ENCODE measurements at places on chromosomes 12 and 14.

DNA sequence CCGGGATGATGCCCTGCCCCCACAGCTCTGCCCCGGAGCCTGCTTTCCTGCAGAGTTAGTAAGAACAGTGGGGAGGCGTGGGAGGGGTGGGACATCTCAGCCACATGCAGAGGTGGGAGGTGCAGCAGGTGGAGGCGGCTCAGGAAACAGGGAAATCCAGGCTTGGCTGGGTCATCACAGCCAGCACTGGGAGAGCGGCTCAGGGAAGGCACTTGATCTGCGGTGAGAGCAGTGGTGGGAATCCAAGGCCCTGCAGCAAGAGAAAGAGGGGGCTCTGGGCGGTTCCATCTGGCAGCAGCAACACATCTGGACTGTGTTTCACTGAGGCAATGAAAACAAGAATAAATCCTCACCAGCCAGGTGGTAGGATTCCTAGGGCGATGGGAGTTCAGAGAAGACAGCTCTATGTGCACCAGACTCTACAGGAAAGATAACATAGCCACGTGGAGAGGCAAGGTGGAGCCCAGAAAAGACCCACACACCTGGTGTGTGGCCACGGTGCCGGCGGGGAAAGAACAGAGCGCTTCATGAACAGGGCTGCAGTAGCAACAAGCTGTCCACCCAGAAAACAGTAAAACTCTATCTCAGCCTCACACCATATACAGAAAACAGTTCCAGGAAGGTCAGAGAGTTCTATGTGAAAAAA, 57.6 kb downstream of the CCDC85C start:
- DNase-seq = no peak

GRCh38 chr14:27091973-27092372, 494.1 kb upstream of the NOVA1 start:
- DNase-seq = no peak

DNA sequence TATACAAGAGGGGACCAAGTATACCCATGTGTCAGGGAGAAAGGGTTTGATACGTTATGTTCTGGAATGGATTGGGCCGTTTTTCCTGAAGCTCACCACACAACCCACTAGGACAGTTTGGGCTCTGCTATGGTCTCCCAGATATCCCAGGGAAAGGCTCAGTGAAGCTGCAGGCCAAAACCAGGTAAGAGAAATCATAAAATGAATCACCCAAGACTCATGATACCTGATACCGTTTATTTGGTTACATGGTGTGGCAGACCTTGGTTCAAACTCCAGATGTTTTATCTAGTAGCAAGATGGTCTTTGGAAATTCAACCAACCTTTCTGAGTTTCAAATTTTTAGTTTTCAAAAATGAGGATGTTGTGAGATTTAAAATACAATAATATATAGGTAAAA, 177.6 kb downstream of the C12orf75 start:
- DNase-seq = no peak

- no peak for DNase-seq
Measured at GRCh38 chr12:113246478-113247122, 25.3 kb downstream of the TPCN1 start.

DNA sequence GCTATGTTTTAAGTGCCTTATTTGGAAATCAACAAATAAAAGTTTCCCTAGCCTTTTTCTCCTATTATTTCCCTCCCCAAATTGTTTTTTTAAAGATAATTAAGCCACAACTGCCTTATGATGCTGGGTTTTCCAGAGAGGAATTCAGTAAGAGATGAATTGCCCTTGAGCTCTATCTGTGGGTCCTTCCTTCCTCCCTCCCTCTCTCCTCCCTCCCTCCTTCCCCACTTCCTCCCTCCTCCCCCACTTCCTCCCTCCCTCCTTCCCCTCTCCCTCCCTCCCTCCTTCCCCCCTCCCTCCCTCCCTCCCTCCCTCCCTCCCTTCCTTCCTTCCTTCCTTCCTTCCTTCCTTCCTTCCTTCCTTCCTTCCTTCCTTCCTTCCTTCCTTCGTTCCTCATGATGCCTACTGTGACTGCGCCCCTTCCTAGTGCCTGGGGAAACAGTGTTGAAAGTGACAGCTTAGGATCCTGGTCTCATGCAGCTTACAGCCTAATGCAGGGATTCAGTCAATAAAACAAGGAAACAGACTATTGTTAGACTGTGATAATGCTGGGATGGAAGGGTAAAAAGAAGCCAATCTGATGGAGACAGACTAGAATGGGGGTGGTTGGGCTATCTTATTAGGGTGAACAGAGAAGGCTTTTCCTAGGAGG, 1417.1 kb downstream of the AACS start:
- no peak for DNase-seq

GRCh38 chr12:75260316-75260715, 50.7 kb upstream of the KCNC2 start:
- DNase-seq = no peak

DNA sequence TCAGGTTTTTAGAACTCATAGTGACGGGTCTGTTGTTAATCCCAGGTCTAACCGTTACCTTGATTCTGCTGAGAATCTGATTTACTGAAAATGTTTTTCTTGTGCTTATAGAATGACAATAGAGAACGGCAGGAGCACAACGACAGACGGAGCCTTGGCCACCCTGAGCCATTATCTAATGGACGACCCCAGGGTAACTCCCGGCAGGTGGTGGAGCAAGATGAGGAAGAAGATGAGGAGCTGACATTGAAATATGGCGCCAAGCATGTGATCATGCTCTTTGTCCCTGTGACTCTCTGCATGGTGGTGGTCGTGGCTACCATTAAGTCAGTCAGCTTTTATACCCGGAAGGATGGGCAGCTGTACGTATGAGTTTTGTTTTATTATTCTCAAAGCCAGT, 34.4 kb downstream of the PSEN1 start:
- no peak for DNase-seq

GRCh38 chr12:103100257-103100831, 142.9 kb downstream of the ASCL1 start:
- peak; percentile 48 for DNase-seq

DNA sequence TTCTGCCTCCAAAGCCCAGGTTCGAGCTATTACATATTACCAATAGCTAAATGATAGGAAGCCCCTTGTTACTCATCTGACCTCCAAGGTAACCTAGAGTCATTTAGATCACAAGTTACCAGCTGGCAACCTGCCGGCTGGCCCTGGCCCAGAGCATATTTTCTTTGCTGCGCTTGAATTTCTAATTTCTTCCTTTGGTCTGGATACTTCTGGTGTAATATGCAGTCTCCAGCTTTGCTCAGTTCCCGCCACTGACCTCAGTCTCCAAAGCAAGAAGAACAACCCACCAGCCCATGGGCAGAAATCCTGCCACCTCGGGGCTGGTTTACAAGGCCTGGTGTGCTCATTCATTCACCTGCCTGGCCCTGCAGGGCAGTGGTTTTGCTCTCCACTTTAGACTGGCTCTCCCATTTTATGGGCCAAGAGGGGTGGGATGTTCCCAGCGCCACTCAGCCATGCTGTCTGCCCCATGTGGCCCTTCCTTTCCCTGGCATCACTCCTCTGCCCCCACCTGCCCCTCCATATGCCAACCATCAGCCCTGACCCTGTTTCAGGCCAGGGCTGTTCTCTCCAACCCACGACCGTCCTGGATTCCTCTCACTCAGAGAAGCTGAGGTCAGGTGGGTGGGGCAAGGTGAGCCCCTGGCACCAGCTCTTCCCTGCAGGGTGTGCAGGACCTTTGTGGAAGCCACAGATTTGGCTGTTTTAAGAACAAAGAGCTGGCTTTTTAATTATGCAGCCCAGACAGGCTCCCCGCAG, 76.0 kb downstream of the PRIMA1 start:
- DNase-seq = no peak

- no peak for DNase-seq
Measured at GRCh38 chr14:66752109-66752508, 244.2 kb downstream of the GPHN start.

DNA sequence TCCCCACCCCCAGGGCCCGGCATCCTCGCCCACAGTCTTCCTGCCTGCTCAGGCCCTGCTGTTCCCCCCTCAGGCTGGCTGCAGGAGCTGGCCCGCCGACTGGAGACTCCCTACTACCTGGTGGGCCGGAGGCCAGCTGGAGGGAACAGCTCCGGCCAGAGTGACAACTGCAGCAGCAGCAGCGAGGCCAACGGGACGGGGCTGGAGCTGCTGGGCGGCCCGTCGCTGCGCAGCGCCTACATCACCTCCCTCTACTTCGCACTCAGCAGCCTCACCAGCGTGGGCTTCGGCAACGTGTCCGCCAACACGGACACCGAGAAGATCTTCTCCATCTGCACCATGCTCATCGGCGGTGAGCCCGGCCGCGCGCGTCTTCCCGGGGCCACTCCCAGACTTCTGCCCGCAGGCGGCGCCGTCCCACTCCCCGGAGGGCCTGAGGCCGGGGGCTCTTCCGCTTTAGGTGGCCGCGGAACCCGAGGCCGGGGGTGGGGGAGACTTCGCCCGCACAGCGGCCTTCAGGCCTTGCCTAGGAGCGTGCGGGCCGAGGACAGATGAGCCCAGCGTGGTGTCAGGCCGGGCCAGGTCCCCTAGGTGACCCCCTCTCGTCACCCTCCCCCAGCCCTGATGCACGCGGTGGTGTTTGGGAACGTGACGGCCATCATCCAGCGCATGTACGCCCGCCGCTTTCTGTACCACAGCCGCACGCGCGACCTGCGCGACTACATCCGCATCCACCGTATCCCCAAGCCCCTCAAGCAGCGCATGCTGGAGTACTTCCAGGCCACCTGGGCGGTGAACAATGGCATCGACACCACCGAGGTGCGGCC, 10.2 kb downstream of the KCNH3 start:
- DNase-seq = no peak

DNA sequence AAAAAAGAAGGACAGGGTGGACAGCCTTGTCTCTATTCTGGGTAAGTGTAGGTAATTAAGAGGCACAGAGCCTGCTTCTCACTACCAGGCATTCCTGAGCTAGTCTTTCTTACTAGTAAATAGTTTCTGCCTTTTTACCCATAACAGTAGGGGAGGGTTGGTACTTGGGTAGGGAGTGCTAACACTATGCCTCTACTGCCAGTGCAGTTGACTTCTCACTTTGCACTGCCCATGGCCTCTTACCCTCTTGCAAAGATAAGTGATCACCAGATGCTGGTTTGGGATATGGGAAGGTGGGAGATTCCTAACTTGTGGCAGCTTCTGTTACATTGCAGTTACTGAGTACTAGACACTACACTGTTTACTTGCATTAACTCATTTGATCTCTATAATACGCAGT, 11.6 kb downstream of the AHSA1 start:
- DNase-seq = no peak

- no peak for DNase-seq
Measured at GRCh38 chr14:99325591-99325990, 53.6 kb upstream of the BCL11B start.

- DNase-seq = no peak
Measured at GRCh38 chr14:24935796-24936195, 114.2 kb downstream of the STXBP6 start.

DNA sequence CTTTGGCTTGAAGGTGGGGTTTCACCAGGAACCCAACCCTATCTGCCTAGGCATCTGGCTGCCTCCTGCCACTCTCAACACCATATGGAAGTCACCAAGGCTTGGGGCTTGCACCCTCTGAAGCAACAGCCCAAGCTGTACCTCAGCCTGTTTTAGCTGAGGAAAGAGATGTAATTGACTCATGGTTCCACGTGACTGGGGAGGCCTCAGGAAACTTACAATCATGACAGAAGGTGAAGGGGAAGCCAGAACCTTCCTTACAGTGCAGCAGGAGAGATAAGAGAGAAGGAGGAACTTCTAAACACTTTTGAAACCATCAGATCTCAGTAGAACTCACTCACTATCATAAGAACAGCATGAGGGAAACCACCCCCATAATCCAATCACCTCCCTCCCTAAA, 26.9 kb downstream of the GLIPR1L1 start:
- DNase-seq = no peak

- DNase-seq = no peak
Measured at GRCh38 chr12:109605016-109605415, 31.4 kb downstream of the MVK start.

- DNase-seq = no peak
Measured at GRCh38 chr14:73478684-73479083, 12.0 kb upstream of the RIOX1 start.

GRCh38 chr14:94113908-94114588, 3.5 kb downstream of the IFI27 start:
- no peak for DNase-seq

DNA sequence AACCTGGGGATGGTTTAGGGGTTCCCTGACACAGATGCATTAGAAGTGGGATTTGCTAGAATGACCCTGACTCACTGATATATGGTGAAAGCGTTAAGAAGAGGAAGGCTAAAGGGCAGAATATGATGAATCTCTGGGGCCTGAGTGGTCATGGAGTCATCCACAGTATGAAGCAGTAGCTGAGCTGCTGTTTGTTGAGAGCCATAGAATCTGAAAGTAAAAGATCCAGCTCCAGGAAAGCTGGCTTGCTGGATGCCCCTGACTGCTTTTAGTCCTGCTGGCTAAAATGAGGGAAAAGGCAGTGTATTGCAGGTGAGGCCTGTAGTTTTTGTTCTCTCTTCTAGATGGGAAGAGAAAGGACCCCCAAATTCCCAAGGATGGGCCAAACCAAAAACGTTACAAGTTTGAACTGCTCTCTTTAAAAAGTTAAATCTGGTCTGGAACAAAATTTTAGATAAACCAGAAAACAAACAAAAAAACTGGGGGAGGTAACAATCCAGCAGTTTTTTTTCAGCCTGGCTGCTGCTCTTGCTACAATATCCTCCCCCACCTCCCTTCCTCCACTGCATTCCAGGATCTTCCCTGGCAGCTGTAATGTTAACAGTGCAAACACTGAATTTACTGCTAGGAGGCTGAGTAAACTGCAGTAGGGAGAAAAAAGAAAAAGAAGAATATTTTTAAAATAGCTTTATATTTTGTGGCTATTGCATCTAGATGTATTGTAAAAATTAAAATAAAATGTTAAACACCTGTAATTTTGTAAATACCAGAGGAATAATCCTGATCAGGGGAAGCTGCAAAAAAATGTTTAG, 16.5 kb downstream of the SEL1L start:
- DNase-seq = peak; percentile 53

- no peak for DNase-seq
Measured at GRCh38 chr12:68439368-68440045, 107.3 kb upstream of the MDM1 start.

GRCh38 chr14:78071016-78071549, 99.1 kb upstream of the NRXN3 start:
- DNase-seq = no peak

DNA sequence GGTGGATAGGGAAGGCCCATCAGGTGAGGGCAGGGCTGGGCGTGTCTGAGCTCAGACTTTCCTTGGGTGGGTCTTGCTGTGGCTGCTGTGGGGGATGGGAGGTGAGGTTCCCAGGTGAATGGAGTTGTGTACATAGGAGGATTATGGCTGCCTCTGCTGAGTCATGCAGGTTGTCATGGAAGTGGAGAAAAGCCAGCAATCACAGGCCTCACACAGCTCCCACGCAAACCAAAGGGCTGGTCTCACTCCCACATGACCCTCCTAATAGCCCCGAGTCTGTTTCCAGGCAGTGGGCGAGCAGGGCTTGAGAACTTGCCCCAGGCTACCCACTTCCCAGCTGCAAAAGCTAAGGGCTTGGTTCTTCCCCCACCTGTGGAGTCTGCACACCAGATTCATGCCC, 149.5 kb downstream of the IPO8 start:
- no peak for DNase-seq

- no peak for DNase-seq
Measured at GRCh38 chr14:105363847-105364708, 34.3 kb upstream of the TEX22 start.
